ENCODE measurements at places on chromosomes 3 and 15. TPM values are rescaled to one million over a fixed set of nuclear protein-coding genes. Genes with fewer than 3 reads are reported as not detected.

Gene FAM107A
- total RNA-seq = not detected

Gene FBXW12
- 0.20 TPM for total RNA-seq

DNA sequence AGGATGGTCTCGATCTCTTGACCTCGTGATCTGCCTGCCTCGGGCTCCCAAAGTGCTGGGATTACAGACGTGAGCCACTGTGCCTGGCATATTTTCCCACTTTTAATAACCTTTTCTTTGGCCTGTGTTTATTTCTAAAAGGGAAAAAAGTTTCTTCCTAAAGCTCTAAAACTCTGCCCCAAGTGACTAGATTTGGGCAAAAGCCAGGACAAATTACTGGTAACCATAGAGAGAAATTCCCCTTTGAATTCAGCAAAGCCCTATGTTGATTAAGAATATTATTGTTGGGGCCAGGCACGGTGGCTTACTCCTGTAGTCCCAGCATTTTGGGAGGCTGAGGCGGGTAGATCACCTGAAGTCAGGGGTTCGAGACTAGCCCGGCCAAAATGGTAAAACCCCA lies 11.5 kb upstream of the TRPM7 start:
- no peak overlapping the region for H3K4me3 ChIP-seq
- H3K27me3 ChIP-seq = no peaks in the 10 kb centered on the region
- peaks cover 5% of the 10 kb centered on the region for H3K36me3 ChIP-seq
- no peaks in the 10 kb centered on the region for H3K4me1 ChIP-seq

DNA sequence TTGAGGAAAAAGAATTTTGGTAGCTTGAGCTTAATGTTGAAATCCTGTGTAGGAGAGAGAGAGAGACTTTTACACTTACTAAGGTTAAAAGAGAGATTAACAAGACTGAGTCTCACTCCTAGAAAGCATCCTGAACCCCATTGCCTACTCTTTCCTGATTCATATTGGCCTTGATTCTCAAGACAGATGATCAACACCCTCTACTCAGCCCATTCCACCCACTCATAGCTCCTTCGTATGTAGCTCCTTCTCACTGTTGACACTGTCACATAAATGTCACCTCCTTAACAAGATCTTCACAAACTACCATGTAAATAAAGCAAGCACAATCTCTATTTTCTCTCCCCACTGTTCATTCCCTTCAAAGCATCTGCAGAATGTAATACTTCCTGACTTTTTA lies 574.6 kb upstream of the LMCD1 start:
- DNase-seq = no peak
- peaks cover 3% of the 10 kb centered on the region for H3K27me3 ChIP-seq
- no peaks in the 10 kb centered on the region for H3K36me3 ChIP-seq
- H3K4me1 ChIP-seq = peaks cover 3% of the 10 kb centered on the region
- no peak overlapping the region for H3K27ac ChIP-seq

GRCh38 chr15:55240125-55240760 lies 43.5 kb upstream of the RSL24D1 start:
- no peaks in the 10 kb centered on the region for H3K36me3 ChIP-seq
- no peak overlapping the region for H3K27ac ChIP-seq
- no peaks in the 10 kb centered on the region for H3K4me1 ChIP-seq

- no peak for DNase-seq
- no peaks in the 10 kb centered on the region for H3K36me3 ChIP-seq
- peaks cover 4% of the 10 kb centered on the region for H3K4me1 ChIP-seq
- H3K4me3 ChIP-seq = no peak overlapping the region
- H3K27me3 ChIP-seq = no peaks in the 10 kb centered on the region
- no peak overlapping the region for H3K27ac ChIP-seq
Observed at GRCh38 chr15:36161771-36162212, 417.6 kb upstream of the CDIN1 start.

All from progenitor cell of endocrine pancreas (in vitro differentiated cells).